T-helper 9 cell (primary cell): ENCODE measurements at places on chromosomes 6 and 20.

DNA sequence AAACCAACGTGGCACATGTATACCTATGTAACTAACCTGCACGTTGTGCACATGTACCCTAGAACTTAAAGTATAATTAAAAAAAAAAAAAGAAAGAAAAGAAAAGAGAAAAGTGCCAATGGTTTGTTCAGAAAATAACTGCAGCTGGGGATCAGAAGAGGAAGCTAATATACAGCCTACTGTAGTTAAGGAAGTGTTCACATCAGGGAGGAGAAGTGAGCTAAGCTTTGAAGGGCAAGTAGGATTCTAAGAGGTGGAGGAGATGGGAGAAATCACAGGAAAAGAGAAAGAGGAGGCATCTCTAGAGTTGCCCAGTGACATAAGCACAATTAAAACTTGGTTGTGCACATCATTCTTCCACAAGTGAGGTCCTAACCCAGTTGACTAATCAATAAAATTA, 214.4 kb upstream of the DTNBP1 start:
- no peak for DNase-seq

- DNase-seq = peak; percentile 38
Measured at GRCh38 chr20:45406260-45407066, 1.6 kb upstream of the DBNDD2 start.

GRCh38 chr20:62406635-62407176, 379 bp downstream of the CABLES2 start:
- DNase-seq = no peak

- peak; percentile 53 for DNase-seq
Measured at GRCh38 chr6:31558631-31559500, 11.5 kb downstream of the NFKBIL1 start.

- no peak for DNase-seq
Measured at GRCh38 chr20:24370249-24370648, 99.2 kb upstream of the SYNDIG1 start.

GRCh38 chr6:4130357-4130987, 4.9 kb downstream of the ECI2 start:
- DNase-seq = no peak

- DNase-seq = no peak
Measured at GRCh38 chr6:111852725-111853124, 20.5 kb downstream of the FYN start.

GRCh38 chr20:21028921-21029320, 77.2 kb downstream of the LINC00237 start:
- no peak for DNase-seq

- DNase-seq = no peak
Measured at GRCh38 chr6:35592178-35592577, 79.5 kb upstream of the TULP1 start.

GRCh38 chr20:10255846-10256245, 37.2 kb downstream of the SNAP25 start:
- DNase-seq = no peak

DNA sequence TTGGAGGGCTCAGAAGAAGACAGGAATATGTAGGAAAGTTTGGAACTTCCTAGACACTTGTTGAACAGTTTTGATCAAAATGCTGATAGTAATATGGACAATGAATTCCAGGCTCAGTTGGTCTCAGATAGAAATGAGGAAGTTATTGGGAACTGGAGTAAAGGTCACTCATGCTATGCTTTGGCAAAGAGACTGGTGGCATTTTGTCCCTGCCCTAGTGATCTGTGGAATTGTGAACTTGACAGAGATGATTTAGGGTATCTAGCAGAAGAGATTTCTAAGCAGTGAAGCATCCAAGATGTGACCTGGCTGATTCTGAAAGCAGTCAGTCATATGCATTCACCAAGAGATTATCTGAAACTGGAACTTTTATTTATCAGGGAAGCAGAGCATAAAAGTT, 45.1 kb downstream of the FRK start:
- DNase-seq = no peak

GRCh38 chr20:3674995-3675900, 6.6 kb downstream of the ADAM33 start:
- no peak for DNase-seq

GRCh38 chr6:38831865-38832264, 116.8 kb downstream of the DNAH8 start:
- no peak for DNase-seq

- DNase-seq = no peak
Measured at GRCh38 chr6:114452785-114453401, 110.1 kb upstream of the HS3ST5 start.

DNA sequence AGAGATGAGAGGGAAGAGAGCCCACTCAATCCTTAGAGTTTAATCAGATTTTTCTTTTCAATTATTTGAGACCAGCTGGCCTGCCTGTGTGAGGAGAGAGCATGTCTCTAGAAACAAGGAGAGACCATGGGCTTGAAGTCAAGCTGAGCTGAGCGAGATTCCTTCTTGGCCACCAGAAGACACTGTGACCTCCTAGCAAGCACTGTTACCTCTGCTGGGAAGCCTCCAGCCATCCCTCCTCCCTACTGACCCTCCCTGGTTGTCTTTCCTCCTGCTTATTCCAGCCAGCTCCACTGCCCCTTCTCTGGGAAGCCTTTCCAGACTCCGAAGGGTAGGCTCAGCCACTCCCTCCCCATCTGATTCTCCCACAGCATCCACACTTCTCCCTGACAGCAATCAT, 110.0 kb downstream of the SCML4 start:
- DNase-seq = no peak

DNA sequence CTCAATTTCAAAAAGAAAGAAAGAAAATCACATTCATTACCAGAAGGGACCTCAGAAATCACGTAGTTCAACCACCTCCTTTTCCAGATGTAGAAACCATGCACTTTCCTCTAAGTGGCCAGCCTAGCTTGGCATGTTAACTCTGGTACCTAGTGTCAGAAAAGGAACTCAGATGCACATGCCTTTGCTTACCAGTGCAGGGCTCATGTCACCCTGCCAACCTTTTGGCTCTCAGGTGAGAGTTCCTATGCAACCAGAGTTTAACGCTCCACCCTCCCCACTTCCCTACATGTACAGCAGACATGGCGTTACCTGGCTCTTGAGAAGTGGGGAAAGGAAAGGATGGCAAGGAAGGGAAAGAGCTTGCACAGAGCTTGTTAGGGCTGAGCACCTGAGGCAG, 16.3 kb upstream of the IL17F start:
- no peak for DNase-seq

DNA sequence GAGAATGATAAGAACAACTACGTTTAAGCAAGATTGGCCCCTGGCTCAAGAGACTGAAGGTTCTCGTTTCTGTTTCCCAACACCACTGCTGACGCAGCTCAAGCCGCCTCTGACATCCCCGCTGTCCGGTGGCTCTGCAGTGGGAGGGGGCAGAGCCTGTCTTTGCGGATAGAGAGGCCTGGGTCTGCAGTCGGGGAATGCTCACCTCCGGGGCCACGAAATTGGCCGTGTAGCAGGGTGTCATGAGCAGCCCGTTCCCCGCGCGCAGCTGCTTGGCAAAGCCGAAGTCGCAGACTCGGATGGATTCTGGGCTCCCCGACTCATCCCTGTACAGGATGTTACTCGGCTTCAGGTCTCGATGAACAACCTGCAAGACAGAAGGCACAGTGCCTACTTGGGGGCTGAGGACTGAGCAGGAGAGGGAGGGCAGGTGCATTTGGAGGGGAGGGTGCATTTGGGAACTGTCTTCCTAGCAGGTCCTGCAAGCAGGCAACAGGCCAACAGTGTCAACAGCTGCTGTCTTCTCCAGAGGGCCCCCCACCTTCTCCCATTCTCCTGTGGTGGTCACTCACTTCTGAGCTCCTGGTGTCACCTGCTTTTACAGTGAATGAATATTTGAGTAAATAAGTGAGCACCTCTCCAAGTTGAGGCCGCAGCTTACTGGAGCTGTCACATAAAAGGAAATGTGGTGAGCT, 40.5 kb upstream of the MPC1 start:
- no peak for DNase-seq

- no peak for DNase-seq
Measured at GRCh38 chr6:139126255-139126654, 8.6 kb upstream of the HECA start.

GRCh38 chr20:18265441-18265840, 22.9 kb upstream of the ZNF133 start:
- no peak for DNase-seq

GRCh38 chr20:41178904-41179432, 41.6 kb downstream of the PLCG1 start:
- no peak for DNase-seq

DNA sequence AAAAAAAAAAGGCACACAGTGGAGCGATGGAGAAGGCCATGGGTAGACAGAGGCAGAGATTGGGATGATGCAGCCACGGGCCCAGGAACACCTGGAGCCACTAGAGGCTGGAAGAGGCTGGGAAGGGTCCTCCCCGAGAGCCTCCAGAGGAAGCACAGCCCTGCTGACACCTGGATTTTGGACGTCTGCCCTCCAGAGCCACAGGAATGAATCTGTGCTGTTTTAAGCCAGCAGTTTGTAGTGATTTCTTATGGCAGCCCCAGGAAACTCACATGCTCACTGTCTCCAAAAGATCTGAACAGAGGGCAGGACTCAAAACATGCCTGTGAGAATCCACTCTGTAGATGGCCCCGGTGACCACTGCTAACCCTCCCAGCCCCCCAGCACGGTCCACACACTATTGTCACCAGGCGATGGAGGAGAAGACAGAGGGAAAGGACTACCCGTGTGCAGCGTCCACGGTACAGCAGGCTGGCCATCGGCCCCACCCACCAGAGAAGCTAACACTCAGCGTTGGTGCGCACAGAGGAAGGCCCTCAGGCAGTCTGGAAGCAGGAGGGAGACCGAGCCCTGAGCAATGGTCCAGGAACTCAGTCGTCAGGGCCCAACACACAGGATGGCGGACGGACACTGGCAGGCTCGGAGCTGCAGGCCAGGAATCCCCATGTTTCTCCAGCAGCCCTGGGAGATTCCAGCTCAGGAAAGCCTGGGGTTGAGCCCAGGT, 99.7 kb downstream of the BMP7 start:
- no peak for DNase-seq

DNA sequence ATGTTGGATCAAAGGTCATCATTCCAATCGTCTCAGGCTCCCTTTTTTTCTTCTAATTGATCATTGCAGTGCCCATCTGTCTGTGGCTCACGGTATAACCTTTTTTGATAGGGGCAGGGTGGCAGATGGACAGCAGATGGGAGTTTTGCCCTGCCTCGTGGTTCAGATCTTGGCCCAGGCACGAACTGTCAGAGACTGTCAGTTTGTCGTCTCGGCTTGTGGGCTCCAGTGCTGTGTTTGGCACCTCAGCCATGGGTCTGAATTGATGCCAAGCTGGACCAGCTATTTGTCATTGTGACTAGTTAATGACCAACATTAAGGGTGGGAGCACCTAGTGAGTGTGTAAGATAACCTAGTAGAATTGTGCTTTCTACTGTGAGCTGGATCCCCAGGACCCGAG, 197.6 kb downstream of the PRL start:
- DNase-seq = no peak

DNA sequence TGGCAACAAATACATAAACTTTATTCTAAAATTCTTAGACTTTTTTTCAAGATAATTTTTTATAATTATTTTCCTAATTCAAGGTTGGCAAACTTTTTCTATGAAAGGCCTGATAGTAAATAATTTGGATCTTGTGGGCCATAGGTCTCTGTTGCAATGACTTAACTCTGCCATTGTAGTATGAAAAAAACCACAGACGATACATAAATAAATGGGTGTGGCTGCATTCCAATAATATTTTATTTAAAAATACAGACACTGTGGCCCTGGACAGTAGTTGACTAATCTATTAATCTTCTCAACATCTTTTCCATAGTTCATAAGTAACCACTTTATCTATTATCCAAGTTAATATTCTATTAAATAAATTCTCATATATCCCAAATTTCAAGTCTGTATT, 281.1 kb downstream of the SYNE1 start:
- DNase-seq = no peak

GRCh38 chr20:24778585-24779031, 170.5 kb upstream of the CST7 start:
- no peak for DNase-seq

- DNase-seq = no peak
Measured at GRCh38 chr6:158863646-158864045, 44.5 kb upstream of the EZR start.

- DNase-seq = no peak
Measured at GRCh38 chr20:31933698-31934097, 18.1 kb downstream of the PDRG1 start.

DNA sequence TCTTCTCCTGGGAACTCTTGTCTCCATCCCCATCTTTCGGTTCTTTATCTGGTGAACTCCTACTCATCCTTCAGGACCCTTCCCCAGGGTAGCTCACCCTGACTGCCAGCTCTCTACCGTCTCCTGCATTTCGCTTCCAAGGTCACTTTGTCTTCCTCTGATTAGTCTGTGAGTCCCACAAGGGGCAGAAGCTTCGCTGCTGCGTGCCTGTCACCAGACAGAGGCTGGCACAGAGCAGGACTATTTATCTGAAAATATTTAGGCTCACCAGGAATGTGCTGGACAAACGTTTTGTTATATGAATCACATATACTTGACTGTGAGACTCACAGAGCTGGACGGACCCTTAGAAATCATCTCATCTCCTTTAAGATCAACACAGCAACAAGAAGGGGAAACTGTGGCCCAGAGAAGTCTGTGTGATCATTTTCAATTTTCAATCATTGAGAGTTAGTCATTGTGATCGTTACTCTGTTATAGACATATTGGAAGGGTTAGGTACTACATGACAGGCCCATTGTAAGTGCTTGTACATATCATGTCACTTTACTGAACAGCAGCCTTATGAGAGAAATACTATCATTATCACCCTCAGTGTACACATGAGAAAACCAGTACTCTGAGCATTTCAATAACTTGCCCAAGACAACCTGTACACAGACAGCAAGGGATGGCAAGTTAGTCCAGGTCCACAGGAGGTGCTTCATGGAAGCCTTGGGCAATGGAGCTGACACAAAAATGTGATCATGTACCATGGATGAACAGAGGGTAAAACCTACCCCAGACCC, 51.4 kb downstream of the JPH2 start:
- no peak for DNase-seq

GRCh38 chr6:55818482-55818881, 56.9 kb downstream of the BMP5 start:
- no peak for DNase-seq

- DNase-seq = no peak
Measured at GRCh38 chr6:31074401-31074800, 38.0 kb downstream of the C6orf15 start.

DNA sequence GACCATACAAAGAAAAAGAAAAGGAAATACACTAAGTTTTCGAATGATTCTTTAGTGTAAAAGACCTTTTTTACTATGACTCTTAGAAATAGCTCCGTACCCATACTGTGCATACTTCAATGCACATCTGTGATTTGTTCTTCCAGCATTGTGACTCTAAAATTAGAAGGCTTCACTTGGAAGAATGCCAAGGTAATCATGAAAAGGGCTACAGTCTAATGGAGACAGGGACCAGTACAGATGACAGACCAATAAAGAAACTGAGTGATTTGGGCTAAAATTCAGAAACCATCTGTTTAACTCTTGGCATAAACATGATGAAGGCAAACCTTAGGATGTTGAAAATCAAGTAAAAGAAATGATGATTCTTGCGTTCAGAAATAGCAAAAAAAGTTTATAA, 46.3 kb downstream of the CYP39A1 start:
- no peak for DNase-seq
